AG04450 (cell line): ENCODE measurements at places on chromosomes 5 and 9.

- no peak for DNase-seq
Measured at GRCh38 chr5:168104811-168105481, 186.5 kb upstream of the WWC1 start.

DNA sequence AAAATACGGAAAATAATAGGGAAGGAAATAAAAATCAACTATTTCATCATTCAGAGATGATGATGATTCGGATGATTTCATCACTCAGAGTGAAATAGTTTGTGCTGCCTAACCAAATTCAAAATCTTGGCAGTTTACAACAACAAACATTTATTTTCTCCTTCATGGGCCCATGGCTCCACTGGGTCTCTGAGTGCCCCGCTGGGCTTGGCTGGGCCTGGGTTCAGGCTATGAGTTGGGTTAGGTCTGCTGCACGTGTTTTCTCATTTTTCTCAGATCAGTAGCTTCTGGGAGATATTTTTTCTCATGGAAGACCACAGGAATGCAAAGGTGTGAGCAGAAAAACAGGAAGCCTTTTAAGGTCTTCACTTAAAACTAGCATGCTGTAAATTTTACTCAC, 24.0 kb upstream of the F2RL1 start:
- DNase-seq = no peak

GRCh38 chr5:1497795-1498622, 25.8 kb downstream of the LPCAT1 start:
- DNase-seq = no peak

DNA sequence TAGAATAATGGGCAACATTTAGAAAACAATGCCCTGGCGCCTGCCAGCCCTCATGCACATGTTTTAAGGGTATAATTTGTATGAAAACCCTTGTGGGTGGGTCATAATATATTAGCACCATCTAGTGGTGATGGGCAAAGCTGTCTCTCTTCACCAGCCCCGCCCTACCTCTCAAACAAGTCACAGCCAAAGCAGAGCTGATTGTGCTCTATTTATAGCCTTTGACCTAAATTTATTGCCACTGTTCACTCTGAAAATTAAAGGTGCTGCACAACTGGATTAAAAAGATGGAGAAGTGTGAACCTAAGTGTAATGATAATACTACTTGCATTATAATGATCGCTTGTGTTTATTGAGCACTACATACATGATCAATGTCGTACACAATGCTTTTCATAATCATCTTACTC, 131.9 kb upstream of the ANKH start:
- peak; percentile 39 for DNase-seq

DNA sequence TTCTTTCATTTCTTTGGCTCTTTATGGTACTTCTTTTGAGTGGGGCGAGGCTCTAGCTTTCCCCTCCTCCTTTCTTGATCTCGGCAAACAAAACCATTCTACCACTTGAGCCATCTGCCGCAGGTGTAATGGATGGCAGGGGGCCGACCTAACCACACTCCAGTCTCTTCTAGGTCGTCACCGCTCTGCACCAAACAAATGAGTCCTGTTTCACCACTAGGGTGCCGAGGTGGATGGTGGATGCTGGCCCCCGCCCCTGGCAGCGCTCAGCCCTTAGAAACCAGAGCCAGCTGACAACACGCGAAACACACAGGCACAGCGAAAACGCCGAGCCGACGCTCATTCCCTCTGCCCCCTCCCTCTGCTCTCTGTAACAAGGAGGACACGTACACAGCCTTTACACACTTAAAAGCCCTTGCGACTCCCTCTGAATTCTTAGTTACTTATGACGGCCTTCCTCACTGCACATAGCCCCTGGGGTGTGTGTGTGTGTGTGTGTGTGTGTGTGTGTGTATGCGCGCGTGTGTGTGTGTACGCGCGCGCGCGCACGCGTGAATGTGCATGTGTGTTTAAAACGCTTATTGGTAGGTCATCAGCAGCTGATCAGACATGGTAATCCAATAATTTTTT, 199.4 kb downstream of the MEF2C start:
- DNase-seq = no peak

DNA sequence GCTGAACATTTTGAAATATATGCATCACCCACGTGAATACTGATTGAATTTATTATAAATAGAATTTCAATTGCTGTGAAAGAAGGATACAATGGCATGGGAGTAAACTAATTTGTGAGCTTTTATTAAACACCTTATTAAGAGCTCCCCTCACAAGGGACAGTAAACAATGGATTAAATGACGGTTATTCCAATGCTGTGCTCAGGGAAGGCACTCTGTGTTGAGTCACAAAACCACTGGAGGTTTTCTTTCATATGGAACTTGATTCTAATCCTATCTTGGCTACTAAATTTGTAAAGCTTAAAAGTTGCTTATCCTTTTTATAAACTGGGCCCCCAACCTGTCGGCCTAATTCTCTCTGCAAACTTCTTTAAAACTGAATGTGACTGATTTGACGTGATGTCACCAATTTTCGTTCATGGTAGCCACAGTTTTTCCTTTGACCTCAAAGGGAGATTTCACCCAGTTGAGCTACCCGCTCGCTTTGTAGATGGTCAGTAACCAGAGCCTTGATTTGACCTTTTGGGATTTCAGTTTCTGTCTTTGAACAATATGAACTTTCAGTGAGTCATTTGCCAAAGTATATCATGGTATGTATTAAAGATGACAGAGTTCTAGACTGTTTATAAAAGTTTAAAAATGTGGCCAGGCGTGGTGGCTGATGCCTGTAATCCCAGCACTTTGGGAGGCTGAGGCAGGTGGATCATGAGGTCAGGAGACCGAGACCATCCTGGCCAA, 61.3 kb upstream of the PIK3R1 start:
- DNase-seq = no peak

- DNase-seq = peak; percentile 90
Measured at GRCh38 chr9:96418083-96418919, at the start of gene ZNF367. ZNF367 (minus strand) TSS chr9:96418370; CDS start chr9:96418032, 338 bp downstream.

- DNase-seq = no peak
Measured at GRCh38 chr9:38134611-38135237, 65.7 kb upstream of the SHB start.

GRCh38 chr9:34690983-34691935, at the start of gene CCL19:
CCL19 (minus strand) TSS chr9:34691276; CDS start chr9:34691139, 137 bp downstream.
- no peak for DNase-seq

DNA sequence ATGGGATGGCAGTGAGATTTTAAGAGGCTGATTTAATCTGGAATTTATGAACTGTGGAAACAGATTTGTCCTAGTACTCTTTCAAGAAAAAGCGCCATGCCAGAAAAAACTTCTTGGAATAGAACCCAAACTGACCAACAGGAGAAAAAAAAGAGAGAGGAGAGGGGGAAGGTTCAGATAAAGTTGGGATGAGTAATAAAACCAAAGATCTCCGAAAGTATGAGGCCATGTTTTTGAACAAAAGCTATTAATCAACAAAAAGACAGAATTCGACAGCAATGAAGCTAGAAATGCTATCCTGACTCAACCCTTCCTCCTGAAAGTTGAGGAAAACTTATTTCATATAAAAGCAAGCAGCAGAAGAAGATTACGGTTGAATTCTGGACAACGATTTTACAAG, 135.5 kb downstream of the CEMIP2 start:
- DNase-seq = no peak

- no peak for DNase-seq
Measured at GRCh38 chr5:62600560-62601252, 22.1 kb downstream of the LRRC70 start.

GRCh38 chr9:114348261-114348905, 18.7 kb downstream of the ORM2 start:
- no peak for DNase-seq

DNA sequence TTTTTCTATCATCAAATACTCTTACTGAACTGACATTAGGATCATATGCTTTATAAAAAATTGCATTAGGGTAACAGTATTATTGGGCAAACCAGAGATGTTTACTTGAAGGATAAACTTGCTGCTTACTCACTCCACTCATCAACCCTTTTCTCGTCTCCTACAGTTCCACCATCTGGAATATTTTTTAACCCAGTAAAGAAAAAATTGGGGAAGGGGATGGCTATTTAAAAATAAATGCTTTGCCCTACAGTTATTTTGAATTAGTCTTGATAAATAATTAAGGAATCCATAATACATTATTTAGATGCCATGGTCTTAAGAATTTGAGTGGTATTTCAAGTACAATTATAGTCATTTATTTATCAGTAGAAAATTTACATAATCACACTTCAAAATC, 225.8 kb downstream of the MEF2C start:
- no peak for DNase-seq

DNA sequence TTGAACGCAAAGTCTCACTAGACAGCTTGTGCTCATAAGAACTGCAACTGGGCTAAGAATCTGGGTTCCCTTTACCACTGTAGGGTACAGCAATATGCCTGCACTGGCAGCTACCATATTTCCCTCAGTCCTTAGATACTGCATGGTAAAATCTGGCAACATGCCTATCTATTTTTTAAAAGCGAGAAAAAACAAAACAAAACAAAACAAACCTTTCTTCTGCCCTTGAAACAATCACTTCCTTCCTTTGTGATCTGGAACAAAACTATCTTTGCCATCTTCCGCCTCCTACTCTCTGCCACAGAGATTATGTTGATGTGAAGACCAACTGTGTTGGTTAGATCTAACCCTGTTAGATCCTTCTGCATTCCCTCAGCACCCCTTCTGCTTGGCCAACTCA, 242.9 kb downstream of the EBF1 start:
- no peak for DNase-seq

DNA sequence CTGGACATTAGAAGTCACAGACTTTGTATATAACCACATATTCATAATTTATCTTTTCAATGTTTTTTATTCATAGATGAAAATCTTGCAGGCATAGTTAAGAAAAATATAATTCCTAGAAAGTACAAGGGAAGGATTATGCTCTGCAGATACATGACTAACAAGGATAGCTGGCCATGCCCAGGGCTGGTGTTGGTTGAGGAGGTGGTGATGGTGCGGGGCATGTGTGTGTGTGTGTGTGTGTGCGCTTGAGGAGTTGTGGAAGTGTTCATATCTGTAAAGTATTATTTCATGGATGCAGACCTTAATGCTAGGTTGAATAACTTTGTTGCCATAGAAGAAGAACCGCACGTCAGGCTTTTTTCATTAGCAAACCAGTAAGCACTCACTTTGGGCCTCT, 1.3 kb downstream of the S1PR3 start:
- DNase-seq = no peak

- no peak for DNase-seq
Measured at GRCh38 chr9:27888661-27889295, 315.5 kb upstream of the C9orf72 start.

DNA sequence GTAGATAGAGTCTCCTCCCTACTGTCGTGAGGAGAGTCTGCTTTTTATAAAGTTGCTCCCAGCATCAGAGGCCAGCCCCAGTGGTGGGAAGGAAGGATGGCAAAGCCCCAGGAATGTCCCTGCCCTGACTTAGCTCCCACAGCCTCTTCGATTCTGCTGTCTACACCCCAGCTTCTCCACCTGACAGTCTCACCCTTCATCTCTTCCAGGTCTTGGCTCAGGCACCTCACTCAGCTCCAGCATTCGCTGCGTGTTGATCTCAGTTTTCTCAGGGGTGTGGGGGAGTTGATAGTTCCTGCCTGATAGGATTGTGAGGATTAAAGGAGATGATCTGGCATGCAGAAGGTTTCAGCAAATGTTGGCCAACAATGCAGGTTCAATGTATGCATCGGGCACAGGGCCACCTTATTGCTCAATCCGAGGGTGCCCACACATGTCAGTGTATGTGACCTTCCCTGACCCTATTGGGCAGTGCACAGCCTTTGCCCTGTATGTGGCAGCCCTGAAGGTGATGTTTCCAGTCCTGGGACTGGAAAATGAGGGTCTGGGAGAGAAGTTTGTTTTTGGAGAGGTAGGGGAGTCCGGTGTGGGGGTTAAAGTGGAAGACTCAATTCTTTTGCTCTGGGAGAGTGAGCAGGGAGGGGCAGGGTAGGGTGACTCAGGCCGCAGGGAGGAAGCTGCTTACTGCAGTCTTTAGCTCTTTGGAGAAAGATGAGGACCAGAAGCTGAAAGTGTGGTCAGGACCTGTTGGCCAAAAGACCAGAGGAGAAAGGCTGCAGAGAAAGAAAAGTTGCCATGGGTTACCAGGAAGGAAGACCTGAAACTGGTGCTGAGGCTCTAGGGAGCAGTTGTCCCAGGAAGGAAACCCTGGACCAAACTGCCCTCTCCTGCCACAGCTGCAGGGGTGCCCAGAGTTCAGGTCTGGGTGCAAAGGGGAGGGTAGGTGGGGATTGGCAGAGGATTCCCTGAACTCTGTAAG, 153.2 kb downstream of the MACROH2A1 start:
- no peak for DNase-seq

DNA sequence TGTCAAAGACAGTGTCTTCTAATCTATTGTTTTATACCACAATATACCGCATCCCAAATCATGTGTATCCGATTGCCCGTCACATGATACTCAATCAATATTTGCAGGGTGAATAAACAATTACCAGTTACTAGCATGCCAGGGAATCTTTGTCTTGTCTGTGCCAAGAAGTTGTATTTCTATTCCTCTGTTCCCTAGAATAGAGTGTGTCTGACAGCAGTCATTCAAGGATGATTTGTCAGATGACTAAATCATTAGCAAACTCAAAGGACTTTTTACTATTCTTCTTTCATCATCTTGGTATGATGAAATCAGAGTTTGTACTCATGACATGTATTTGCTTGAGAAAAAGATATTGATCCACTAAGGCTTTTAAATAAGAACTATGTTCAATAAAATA, 348.8 kb downstream of the HTR1A start:
- DNase-seq = no peak

DNA sequence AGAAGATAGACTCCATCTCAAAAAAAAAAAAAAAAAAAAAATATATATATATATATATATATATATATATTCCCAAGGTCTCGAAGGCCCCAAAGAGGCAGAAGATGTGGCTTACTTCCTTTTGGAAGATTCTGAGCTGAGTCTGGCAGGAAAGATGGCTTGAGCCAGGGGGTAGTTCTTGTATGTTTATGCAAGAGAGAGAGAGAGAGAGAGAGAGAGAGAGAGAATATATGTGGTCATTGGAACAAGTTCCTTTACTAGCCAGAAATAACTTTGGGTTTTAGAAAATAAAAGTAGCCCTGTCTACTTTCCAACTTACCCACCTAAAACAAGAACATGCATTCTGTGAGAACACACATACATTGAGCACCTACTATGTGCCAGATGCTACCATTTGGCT, 17.6 kb downstream of the NCS1 start:
- peak; percentile 76 for DNase-seq

GRCh38 chr5:33556330-33557328, 115.9 kb downstream of the TARS1 start:
- DNase-seq = no peak

- peak; percentile 72 for DNase-seq
Measured at GRCh38 chr5:56026863-56027300, 32.1 kb upstream of the IL6ST start.

GRCh38 chr9:133377721-133378216, 1.6 kb downstream of the STKLD1 start:
- no peak for DNase-seq

DNA sequence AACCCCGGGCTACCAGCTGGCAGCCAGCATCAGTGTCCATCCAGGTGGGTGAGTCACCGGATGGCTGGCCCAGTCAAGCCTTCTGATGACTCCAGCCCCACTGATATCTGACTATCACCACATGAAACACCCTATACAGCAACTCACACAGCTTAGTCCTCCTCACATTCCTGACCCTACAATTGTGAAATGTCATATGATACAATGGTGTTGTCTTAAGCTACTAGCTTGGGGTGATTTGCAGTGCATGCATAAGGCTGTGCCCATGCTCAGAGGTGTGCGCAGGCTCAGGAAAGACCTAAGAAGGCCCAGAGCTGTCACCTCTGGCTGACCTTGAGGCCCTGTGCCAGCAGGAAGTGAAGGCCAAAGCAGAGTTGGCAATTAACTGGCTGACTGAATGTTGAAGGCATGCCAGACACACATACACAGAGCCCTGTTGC, 21.5 kb upstream of the SEMA4D start:
- no peak for DNase-seq
